ENCODE measurements at places on chromosomes 1 and 21.

GRCh38 chr21:35107520-35107919, 58.4 kb upstream of the RUNX1 start:
- no peak for DNase-seq

DNA sequence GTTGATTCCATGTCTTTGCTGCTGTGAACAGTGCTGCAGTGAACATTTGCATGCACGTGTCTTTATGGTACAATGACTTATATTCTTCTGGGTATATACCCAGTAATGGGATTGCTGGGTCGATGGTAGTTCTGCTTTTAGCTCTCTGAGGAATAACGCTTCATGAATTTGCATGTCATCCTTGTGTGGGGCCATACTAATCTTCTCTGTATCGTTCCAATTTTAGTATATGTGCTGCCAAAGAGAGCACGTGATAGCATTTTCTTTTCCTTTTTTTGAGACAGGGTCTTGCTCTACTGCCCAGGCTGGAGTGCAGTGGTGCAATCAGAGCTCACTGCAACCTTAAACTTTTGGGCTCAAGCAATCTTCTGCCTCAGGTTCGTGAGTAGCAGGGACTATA, 24.9 kb upstream of the MAP1LC3C start:
- no peak for DNase-seq

- no peak for DNase-seq
Observed at GRCh38 chr21:27157097-27157496, 190.2 kb upstream of the ADAMTS5 start.

GRCh38 chr1:5532811-5533210, 459.4 kb downstream of the NPHP4 start:
- no peak for DNase-seq

DNA sequence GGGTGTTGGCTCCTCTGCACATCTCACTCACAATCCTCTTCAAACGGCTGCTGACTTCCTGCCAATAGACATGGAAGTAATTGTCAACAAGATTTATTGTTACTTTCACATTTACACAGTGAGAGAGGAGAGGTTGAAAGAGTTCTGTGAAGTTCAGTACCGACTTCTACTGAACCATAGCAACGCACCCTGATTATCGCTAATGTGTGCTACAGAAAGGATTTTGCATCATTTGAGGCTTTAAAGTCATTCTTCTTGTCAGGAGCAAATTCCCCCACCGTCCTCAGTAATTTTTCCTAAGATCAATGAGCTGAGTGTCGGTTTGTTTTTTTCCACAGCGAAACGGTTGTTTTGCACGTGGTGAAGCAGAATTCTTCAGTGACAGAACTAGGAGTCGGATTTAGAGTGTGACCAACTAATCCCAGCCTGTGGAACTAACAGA, 361.0 kb downstream of the ADGRL2 start:
- DNase-seq: no peak

GRCh38 chr1:60415696-60416095, 342.1 kb upstream of the C1orf87 start:
- no peak for DNase-seq

GRCh38 chr1:155126556-155127104, 1.0 kb upstream of the EFNA1 start:
- no peak for DNase-seq

DNA sequence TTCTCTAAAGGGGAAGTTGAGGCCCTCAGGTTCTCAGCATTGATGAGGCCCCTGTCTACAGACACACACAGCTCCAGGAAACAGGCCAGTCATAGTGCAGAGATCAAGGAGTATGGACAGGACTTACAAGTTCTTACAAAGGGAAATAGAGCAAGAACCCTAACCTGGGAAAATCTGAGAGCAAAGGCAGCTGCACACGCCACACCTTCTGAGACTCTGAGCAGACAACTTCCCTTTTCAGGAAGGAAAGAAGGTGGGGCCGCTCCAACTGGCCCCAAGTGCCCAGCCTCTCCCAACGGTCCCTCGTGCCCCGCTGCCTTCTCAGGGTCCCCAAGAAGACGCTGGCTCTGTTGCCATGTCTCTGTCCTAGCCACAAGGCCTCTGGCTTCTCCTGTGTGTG, 3.6 kb downstream of the NOC2L start:
- DNase-seq: no peak

- DNase-seq: no peak
Observed at GRCh38 chr1:204634260-204634910, 51.2 kb downstream of the LRRN2 start.

GRCh38 chr1:115649964-115650363, 8.2 kb downstream of the VANGL1 start:
- DNase-seq: no peak

GRCh38 chr21:42527489-42528158, 14.0 kb downstream of the SLC37A1 start:
- DNase-seq: peak; percentile 20

DNA sequence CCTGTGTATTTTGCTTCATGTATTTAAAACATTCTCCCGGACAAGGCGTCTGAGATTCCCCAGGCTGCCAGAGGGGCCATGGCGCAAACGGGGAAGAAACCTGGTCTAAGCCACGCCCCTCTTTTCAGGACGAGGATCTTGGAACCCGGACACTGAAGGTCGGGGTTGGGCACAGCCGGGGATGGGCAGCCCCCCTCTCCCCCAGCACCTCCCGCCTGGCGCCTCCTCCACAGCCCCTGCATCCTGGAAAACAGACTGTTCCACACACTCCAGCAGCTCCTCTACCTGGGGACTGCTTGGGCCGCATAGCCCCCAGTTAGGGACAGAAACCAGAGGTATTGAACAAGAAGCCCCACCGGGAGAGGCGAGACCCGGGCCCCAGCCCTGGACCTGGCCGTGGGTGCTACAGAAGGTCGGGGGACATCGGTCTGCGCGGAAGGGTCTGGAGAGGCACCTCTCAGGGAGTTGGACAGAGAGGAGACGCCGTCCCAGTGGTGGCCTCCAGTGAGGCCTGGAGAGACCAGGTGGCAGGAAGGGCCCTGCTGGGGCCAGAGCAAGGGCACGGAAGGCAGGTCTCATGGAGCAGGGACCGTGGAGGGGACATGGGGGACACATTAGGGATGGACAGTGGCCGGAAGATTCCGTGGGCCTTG, 5.4 kb downstream of the TP73 start:
- no peak for DNase-seq

GRCh38 chr1:196678510-196678884, 26.7 kb downstream of the CFH start:
- no peak for DNase-seq

- DNase-seq: no peak
Observed at GRCh38 chr21:15706696-15707095, 23.1 kb upstream of the USP25 start.

DNA sequence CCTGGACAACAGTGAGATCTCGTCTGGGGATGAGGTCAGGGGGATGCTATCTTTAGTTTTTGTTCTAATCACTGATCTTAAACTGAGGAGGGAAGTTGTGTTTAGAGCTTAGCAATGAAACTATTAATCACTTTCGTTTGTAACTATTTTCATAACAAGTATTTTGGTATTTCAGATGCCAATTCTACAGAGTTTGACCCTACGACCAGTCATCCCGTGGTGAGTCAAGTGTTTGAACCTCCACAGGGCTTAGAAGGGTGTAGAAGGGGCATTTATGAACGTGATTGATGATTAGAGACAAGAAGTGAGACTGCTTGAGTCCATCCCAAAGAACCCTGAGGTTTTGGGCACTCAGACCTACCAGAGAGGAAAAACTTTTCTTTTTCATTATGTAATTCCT, 15.6 kb downstream of the SLFNL1 start:
- no peak for DNase-seq

- no peak for DNase-seq
Observed at GRCh38 chr1:64942675-64943074, 23.7 kb downstream of the JAK1 start.

DNA sequence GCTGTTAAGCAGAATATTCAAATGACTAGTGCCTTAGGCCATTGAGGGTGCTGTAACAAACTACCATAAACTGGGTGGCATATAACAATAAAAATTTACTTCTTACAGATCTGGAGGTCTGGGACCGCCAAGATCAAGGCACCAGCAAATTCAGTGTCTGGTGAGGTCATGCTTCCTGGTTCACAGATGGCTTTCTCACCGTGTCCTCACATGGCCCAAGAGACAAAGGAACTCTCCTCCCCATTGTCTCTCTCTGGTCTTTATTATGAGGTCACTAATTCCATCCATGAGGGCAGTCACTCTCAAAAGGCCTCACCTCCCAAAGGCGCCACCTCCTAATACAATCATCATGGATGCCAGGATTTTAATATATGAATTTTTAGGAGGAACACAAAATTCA, 127.3 kb downstream of the GABPA start:
- no peak for DNase-seq

DNA sequence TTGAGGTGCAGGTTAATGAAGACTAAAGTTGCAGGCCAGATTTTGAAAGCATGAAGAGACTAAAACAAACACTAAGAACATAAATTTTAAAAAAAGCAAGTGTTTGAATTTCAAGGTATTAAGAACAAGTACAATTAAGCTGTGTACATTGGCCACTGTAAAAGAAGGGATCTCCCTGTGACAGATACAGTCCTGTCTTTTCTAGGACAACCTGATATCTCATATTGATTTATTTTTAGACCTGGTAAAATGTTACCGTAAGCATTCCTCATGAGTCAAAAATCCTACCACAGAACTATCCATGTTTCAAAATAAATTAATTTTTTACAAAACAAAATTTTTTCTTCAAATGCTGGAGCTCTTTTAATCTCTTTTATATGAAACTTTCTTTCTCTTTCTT, 39.4 kb downstream of the SLC22A15 start:
- DNase-seq: no peak

- no peak for DNase-seq
Observed at GRCh38 chr1:27572019-27572678, 31.8 kb downstream of the AHDC1 start.

DNA sequence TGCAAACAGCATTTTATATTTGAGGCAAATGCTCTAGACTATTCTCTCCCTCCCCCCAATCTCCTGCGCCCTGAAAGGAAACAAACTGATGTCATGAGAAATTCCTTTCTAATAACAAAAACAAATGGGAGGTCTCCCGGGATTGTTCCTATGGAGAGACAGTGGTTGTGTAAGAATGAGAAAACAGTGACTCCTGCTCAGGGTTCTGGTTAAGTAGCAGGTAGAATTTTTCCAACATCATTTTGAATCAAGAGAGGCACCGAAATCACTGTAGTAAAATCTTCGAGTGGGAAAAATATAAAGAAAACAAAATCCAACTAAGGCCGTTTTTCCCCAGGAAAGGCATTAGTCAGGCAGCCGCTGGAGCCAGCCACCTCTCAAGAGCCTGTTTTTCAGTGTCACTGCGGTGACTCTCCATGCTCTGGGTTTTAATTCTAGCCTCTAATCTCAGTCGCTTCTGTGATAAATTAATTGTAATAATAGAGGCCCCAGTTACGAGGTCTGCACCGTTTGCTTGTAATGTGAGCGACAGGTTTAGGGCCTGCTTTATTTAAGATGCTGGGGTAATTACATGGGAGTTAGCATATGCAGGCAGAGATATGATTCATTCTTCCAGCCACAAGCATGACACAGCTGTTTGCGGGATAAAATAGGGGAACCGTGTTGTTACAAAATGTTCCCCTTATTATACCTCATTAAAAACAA, 80.3 kb downstream of the RNF220 start:
- no peak for DNase-seq

GRCh38 chr1:164688791-164689190, 129.8 kb downstream of the PBX1 start:
- no peak for DNase-seq

DNA sequence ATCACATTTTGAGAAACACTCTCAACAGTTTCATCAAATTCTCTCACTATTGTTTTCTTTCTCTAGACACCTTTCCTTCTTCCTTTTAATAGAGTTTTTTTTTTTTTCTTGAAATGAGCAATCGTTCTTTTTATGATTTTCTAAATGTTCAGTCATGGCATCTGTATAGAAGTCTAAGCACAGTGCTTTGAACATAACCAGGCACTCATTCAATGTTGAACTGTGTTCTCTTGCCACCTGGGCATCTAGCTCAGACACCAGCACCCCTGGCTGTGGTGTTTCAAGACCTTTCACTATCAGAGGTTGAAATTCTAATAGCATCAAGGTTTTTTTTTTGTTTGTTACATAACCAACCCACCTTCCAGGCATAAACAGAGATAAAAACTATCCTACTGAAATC, 96.6 kb downstream of the DNM3 start:
- DNase-seq: no peak

DNA sequence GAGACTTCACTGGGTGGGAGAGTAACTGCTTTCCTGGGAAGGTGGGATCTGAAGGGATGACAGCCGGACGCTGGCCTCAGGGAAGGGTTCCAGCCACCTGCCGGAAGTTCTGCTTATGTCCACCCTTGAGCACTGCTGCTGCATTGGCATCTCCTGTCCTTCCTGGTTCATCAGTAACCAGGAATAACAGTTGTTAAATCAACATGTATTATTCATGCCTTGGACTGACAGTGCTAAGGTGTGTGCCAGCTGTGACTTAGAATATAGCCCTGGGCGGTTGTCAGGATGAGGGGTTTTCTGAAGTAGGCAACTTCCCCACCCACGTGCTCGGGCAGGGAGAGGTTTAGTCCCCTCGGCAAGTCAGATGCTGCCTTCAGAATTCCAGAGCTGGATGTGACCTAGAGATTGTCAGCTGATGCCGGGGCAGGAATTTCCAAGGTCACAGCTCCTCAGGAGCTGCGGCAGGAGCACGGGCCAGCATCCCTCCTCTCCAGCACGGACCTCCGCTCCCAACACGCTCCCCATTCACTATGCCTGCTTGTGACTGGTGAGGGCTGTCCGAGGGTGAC, 17.9 kb downstream of the CLDN14 start:
- DNase-seq: no peak

GRCh38 chr1:94332516-94332915, 85.7 kb upstream of the ABCD3 start:
- no peak for DNase-seq

GRCh38 chr21:37413553-37414291, 47.1 kb downstream of the DYRK1A start:
- DNase-seq: no peak

DNA sequence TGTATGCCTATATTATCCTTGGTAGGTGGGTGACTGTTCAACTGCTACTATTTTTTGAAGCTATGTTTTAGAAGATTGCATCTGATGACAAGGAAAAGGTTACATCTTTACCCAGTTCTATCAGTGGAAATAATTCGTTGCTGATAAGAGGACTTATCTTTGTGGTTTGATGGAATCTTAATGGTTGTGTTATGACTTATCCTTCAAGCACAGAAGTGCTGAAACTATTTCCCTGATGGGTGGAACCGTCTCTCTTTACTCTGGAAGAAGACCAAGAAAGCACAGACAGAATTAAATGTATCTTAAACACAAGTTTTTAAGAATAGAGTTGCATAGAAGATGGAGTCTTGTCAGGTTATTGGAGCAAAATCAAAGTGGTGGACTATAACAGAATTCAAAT, 437.7 kb upstream of the KAZN start:
- DNase-seq: no peak

DNA sequence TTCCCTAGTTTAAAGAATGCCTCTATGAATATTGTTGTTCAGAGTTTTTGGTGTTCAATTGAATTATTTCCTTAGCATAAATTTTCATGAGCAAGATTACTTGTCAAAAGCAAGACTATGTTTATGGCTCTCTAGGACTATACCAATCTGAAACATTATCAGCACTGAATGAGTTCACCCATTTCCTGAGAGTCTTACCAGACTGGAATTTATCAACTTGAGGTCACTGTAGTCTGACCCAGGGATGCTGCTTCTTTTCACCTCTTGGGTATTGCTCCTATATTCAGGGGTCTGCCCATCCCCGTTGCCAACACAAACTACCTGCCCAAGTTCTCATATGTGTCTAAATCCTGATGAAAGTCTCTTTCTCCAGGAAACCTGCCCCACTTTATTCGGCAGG, 42.6 kb downstream of the OPTC start:
- DNase-seq: no peak

- DNase-seq: no peak
Observed at GRCh38 chr1:10528066-10529014, 53.6 kb downstream of the PEX14 start.

Data from activated CD8-positive, alpha-beta memory T cell treated with anti-CD3 and anti-CD28 coated beads for 1 hour (primary cell).